Tibial artery (tissue), 4 donors: ENCODE measurements at places on chromosomes 1 and 21.

- peak; percentile 66 for DNase-seq
These were observed 23.0 kb downstream of the LRRC8B start for GRCh38 chr1:89547563-89548116.

- peak; percentile 96 for DNase-seq
These were observed 21.1 kb downstream of the ERRFI1 start for GRCh38 chr1:8004803-8005573.

DNA sequence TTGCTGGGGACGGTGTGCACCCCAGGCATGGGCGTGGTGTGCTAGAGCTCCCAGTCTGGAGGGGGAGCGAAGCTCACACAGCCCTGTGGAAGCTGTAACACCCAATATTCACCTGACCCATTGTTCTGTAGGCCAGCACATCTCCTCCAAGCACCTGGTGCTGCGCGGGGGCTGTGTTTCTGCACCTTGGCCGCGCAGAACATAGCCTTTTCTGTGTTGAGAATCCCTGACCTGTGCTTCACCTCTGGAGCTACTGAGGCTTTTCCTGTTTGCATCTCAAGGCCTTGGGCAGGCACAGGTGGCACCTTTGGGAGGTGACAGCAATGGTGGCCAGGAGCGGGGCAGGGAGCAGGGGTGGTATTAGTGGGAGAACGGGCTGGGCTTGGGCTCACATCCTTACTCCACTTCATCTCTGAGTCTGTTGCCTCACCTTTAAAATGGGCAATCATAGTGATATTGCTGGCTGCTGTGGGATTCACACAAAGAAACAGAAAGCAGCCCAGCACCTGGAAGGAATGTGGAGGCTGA is 343.9 kb upstream of the AJAP1 start:
- no peak for DNase-seq

- no peak for DNase-seq
These were observed 101.8 kb upstream of the OLFM3 start for GRCh38 chr1:102098536-102098935.

GRCh38 chr1:115158181-115158580 is 68.9 kb upstream of the TSPAN2 start:
- peak; percentile 86 for DNase-seq

DNA sequence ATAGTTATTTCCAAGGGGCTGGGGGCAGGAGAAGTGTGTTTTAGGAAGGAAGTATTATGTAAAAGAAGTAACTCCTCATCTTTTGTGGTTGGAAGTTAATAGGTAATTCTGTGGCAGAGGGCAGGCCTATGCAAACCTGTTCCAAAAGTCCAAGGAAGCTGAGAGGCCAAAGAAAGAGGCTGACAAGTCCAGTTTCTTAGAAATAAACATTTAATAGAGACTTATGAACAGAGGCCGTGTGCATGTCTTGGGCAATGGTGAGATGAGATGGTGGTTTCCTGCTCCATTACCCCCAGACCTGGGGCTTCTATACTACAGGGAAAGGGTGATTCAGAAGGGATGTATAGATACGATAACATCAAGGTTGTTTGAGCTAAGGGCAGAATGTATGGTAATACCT is 7.6 kb upstream of the CA14 start:
- no peak for DNase-seq

DNA sequence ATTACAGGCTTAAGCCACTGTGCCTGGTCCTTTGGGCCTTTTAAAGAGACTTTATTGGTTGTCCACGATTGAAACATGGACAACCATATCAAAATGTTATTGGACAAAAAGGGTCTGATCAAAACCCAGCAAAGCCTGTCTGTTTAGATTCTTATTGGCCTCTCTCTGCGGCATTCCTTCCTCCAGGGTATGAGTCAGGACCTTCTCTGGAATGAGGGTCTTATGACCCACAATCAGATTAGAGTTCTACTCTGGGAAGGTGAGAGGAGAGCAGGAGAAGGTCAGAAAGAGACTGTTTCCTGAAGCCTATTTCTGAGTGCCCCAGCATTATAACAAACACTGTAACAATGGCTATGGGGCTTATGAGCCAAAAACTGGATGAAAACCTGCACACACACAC is 7.9 kb downstream of the LURAP1 start:
- DNase-seq: no peak

DNA sequence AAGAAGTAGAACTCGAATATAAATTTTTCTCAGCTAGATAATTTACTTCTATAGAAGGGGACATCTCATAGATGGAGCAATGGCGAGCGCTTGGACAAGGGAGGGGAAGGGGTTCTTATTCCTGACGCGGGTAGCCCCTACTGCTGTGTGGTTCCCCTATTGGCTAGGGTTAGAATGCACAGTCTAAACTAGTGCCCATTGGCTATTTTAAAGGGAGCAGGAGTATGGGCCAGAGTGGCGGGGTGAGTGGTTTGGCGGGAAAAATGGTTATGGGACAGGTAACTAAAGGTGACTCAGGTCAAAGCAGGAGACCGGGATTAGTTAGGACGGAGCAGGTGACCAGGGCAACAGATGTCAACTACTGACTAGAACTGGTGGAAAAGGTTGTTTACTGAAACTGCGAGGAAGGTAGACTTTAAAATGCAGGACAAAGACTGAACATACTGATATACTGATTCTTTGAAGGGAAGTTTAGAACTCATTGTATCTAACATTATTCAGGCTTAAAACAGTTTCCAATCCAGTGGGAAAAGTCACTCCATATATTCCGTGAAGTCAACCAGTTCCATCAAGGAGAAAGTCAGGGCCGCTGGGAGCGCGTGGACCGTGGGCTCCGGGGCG is 940 bp upstream of the ATAD3A start:
- no peak for DNase-seq

DNA sequence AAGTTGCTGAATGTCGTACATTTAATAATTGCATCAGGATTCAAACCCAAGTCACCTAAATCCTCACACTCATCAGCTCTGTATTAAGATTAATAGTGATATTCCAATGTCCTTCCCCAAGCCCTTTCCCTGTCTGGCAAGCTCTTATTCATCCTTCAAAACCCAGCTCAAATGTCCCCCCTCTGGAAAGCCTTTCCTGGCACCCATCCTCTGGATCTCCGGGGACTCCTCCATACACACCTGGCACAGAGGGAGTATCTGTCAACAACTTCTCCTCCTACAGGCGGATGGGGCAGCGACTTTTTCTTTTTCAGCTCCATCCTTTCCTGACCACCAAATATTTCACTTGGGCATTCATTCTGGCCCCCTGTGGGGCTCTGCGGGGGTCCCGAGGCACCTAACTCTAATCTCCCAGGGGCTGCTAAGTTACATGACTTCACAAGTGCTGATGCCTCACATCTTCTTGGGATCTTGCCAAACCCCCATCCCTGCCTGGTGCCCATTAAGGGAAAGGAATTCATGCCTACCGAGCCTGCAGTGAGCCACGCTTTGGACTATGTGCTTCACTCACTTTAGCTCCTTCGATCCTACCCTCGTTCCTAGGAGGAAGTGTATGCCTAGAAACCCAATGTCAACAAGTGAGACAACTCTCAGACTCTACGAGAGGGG is 15.2 kb downstream of the TINAGL1 start:
- no peak for DNase-seq
